ENCODE measurements at places on chromosomes 6 and 20. TPM values are rescaled to one million over a fixed set of nuclear protein-coding genes. Genes with fewer than 3 reads are reported as not detected.

GRCh38 chr6:90095788-90096187 is 200.9 kb downstream of the BACH2 start:
- no peak for DNase-seq

- no peak for DNase-seq
These were observed 239.6 kb upstream of the PLCB4 start for GRCh38 chr20:8829256-8829655.

DNA sequence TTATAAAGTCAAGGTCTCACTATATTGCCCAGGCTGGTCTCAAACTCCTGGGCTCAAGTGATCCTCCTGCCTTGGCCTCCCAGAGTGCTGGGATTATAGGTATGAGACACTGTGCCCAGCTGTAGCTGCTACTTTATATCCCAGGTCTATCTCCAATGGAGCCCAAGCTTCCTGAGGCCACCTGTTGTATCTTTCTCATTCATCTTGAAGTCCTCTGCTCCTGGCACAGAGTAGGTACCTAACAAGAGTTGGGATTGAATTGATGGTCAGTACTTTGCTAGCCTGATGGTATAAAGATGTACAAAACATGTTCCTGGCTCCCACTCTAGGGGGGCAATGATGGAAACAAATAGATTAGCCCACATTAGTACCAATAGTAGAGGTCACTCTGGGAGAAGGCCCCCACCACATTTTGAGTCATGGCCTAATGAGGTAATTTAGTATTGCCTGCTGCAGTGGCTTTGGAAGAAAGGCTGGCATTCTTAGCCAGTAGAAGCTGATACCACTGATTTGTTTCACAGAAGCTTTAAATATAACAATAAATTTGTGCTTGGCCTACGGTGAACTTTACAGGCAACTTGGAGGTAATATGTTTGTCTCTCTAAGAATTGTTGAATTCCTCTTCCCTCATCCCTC is 5.4 kb downstream of the PTPN1 start:
- no peak for DNase-seq

- no peak for DNase-seq
These were observed 11.7 kb downstream of the SMLR1 start for GRCh38 chr6:130838951-130839350.

- no peak for DNase-seq
These were observed 30.5 kb downstream of the CNR1 start for GRCh38 chr6:88135578-88136114.

- DNase-seq, result no peak
These were observed 34.1 kb downstream of the HLA-G start for GRCh38 chr6:29861521-29862255.

DNA sequence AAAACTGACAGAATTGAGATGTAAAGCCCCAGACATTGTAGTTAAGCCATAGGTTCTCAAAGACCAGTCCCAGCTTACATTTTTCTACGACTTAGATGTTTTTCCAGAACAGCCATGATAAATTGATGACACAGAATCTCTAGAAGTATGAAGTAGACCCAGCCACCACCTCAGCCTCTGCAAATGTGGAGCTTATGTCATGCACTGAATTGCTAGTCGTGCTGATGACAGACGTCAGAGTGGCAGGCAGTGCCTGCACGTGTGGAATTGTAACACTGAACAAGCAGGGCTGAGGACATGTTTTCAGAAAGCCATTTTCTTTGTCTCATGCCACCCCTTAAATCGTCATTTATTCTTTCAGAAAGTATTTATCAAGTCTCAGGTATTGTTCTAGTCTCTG is 72.4 kb upstream of the TMEM181 start:
- no peak for DNase-seq

- DNase-seq, result no peak
These were observed 39.1 kb downstream of the MDFI start for GRCh38 chr6:41677124-41677921.

The BPIFB1 gene
- not detected for total RNA-seq

All from thyroid gland (tissue), 4 donors.